ENCODE measurements at places on chromosomes 16 and 17.

- no peak for DNase-seq
Measured at GRCh38 chr17:48505788-48506187, 25.0 kb downstream of the HOXB1 start.

GRCh38 chr17:1986783-1987451 is 38.2 kb downstream of the RTN4RL1 start:
- DNase-seq, result no peak

DNA sequence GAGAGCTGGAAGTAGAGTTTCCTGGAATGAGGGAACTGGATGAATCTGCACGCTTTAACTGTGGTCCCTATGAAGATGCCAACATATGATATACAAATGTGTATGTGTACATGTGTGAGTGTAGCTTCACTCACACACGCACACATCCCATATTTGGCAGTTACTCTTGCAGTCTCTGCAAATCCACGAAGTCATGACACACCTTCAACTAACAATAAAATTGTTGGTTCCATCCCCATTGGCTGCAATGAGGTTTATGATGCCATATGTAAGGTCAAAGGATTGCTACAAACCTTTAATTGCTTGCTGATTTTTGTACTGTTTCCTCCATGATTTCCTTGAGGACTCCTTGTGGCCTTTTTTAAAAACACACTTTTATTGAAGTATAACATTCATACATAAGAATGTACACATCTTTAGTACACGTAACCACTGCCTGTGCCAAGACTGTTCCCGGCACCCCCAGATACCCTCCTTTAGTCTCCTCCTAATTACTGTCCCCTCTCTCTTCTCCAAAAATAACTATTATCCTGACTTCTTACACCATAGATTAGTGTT is 22.0 kb downstream of the MYO1D start:
- no peak for DNase-seq

GRCh38 chr16:55697867-55698266 is 42.1 kb downstream of the SLC6A2 start:
- DNase-seq, result no peak

DNA sequence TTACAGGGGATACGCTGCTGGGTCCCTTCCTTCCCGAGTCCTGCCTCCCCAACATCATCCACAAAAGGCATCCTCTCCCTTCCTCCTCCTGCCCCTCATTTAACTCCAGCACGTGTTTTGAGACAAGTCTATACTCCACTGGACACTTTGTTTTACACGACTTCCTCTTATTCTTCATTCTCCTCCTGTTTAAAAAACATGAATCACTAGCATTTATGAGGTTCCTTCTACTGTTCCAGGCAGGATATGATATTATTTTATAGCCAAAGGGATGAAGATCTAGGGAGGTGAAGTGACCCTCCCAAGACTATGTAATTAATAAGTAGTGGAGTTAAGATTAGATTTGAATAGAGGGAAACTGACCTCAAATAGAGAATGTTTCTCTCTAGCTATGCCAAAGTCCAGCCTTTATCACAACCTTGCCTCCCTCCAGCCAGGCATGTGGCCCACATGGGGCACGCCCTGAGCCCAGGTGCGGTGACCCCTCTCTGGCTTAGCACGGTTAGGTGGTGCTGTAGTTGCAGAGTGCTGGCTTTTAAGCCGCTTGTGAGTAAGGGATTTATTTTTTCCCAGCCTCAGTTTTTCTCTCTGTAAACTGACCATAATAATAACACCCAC is 1.3 kb upstream of the HSD17B2 start:
- no peak for DNase-seq

GRCh38 chr16:88790312-88791211 is 5.5 kb upstream of the PIEZO1 start:
- DNase-seq, result no peak

DNA sequence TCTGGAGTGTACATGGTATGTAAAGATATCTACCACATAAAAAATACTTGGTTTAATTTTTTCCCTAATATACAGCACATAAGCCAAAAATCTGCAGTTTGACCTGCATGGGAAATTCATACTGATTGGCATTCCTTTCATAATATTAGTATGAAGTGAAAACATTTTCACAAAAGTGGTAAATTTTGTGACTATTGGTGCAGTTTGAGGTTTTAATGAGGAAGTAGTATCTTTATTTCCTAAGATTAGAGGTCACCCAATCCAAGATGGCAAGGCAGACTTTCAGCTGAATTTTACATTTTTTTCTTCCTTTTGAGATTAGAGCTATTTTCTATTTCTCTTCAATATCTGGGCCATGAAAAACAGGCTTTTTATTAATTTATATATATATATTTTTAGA is 21.2 kb downstream of the METTL9 start:
- DNase-seq, result no peak

- no peak for DNase-seq
Measured at GRCh38 chr16:69351309-69352027, at the start of gene TMED6. TMED6 (minus strand) TSS chr16:69351786; CDS start chr16:69351753, 33 bp downstream.

DNA sequence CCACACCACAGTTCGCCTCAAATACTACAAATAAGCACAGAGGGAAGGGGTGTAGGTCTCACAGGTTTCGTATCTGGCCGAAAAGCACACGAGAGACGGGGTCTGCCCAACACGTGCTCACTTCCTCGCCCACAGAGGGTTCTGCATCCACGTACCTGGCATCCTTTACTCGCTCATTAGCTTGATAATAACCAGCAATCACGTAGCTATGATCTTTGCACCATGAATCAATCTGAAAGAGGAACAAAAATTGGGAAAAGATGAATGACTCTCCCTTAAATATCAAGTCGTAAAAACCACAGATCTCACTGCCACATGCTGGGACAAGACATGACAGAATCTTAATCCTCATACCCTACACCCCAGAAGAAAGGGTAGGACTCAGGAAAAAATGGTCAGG is 10.5 kb downstream of the EMC8 start:
- no peak for DNase-seq

- no peak for DNase-seq
Measured at GRCh38 chr16:77918809-77919707, 103.3 kb upstream of the CLEC3A start.

- DNase-seq, result no peak
Measured at GRCh38 chr16:2858245-2859025, 465 bp upstream of the PRSS22 start.

DNA sequence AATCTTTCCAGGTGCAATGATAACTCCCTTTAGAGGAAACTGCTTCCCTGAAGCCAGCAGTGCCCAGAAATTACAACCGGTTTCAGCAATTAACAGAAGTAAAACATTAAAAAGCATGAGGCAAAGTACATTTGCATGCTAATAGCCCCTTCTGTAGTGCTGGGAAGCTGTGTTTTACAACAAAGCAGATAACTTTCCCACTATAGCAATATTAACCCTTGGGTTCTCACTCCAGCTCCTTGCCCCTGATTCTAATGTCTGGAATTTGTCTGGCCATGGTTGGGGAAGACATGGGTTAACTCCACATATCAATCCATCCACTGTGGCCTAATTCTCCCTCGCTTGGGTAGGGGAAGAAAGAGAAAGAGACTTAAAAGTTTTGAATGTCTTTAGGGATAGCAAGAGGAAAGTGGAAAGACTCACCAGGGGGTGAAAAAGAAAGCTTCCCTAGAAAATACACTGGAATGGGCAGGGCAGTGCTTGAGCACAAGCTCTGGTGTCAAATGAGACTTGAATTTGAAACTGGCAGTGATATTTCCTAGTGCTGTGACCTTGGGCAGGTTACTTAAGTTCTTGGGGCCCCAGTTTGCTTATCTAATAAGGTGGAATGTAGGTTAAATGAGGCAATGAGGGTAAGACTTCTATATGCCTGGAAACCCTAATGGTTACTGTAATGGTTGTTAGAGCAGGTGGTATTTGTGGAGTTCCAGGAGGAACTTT is 102.0 kb downstream of the SOX9 start:
- DNase-seq, result no peak

GRCh38 chr17:7034955-7035590 is 742 bp upstream of the SLC16A13 start:
- no peak for DNase-seq

DNA sequence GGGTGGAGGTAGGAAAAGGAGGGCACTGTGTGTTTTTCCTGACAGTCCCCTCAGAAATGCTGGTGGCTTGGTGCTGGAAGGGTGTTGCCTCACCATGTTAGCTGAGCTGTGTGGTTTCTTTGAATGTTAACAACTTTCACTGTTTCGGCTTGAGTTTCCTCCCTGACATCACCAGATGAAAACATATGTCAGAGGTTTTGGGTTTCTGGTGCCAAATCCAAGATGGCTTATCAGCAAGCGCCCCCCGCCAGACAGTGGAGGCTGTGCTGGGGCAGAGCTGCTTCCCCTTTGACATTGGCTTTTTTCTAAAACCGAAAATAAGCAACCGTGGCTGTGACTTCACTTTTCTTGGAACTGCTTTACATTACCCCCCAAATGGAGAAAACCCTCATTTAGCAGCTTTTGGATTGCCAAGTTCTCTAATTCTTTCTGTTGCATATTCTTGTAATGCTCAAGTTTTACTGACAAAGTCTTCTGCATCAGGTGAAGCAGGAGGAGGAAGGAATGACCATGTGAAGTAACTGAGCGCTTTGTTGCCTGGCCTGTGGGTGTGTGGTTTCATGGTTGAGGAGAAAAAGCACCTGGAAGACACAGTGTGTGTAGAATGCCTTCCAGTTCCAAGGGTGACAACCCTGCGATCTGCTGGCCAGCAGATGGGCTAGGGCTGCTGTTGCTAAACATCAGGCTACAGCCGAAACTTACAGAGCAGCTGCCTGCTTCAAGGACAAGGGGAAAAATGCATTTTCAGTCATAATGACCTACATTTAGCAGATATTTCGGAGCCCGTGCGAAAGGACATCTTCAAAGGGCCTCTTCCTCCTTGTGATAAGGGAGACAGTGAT is 9.7 kb downstream of the RMI2 start:
- DNase-seq, result no peak

- no peak for DNase-seq
Measured at GRCh38 chr16:3149630-3150345, 15.0 kb downstream of the ZNF213 start.
